Sigmoid colon (tissue), 7 donors: ENCODE measurements at places on chromosomes 12 and 14. TPM values are rescaled to one million over a fixed set of nuclear protein-coding genes. Genes with fewer than 3 reads are reported as not detected.
A peak's percentile ranks its signal among the peaks of the same experiment; 100 is the strongest.

- DNase-seq: no peak
Measured at GRCh38 chr12:49131894-49132461, 783 bp upstream of the TUBA1B start.

- DNase-seq: peak; percentile 81
Measured at GRCh38 chr12:27521066-27521465, 2.9 kb upstream of the PPFIBP1 start.

DNA sequence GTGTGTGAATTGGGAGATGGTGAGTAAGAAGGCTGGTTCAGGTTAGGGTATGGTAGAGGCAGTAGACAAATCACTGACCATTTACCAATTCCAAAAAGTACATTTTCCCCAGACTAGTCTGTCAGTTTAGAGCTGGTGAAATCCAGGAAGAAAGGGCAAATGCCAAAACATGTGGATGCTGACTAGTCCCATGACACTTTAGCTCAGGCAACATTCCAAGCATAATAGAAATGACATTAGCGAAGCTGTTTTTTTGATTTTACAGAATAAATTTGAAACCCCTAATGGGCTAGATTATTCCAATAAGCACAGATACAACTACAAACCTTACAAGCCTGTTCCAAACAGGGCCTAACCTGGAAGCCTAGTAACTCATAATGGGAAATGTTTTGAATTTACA is 884.2 kb downstream of the FLRT2 start:
- no peak for DNase-seq

GRCh38 chr12:40262657-40263056 is 37.9 kb downstream of the LRRK2 start:
- no peak for DNase-seq

DNA sequence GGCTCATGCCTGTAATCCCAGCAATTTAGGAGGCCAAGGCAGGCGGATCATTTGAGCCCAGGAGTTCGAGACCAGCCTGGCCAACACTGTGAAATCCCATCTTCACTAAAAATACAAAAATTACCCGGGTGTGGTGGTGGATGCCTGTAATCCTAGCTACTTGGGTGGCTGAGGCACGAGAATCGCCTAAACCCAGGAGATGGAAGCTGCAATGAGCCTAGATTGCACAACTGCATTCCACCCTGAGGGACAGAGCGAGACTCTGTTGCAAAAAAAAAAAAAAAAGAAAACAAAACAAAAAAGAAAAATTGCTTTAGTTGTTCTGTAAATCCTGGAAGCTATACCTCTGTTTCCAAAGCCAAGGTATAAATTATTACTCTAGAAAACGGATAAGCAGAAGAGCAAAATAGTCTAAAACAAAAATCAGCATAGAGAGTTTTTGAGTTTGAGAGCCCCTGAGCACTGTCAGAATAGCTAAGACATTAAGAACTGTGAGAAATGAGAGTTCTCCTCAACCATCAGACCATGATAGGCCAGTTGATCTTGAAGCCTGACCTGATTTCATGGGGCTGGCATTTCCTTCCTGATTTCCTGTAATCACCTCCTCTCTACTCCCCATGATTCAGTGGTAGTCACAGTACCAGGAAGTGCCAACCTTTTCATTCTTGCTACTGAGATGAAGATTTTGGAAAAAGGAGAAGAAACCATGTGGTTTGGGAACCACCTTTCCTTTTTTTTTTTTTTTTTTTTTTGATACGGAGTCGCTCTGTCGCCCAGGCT is 31.7 kb downstream of the ATP2A2 start:
- peak; percentile 72 for DNase-seq

DNA sequence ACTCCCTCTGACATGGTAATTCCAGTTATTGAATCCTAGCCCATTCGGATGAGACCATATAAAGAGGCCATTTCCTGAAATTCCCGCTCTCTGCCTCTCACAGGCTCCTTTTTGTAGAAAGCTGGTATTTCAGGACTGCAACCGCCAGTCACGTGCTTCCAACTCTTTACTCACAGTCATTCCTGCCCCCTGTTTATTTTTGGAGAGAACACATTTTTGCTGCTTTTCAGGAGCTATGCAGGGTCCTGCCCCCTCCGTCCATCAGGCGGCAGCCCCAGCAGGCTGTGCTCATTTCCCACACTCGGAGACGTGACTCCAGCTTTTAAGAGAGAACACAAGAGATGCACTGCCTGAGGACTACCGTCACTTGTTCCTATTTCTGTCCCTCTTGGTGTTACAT is 26.8 kb downstream of the IFT43 start:
- DNase-seq: peak; percentile 72

DNA sequence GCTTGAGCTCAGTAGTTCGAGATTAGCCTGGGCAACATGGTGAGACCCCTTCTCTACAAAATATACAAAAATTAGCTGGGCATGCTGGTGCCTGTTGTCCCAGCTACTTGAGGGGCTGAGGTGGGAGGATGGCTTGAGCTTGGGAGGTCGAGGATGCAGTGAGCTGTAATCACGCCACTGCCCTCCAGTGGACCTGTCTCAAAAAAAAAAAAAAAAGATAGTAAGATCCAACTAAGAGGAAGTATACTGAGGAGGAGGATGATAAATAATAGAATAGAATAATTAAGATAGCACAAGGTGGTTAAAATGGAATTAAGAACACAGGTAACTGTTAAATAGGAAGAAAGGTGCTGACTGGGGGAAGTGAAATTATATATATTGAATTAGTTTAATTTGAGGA is 37.0 kb upstream of the BAZ1A start:
- no peak for DNase-seq

- no peak for DNase-seq
Measured at GRCh38 chr12:6330192-6330591, 11.7 kb downstream of the TNFRSF1A start.

- DNase-seq: no peak
Measured at GRCh38 chr12:3379079-3379478, 111.9 kb upstream of the PRMT8 start.

- DNase-seq: no peak
Measured at GRCh38 chr14:94517248-94517640, 8.0 kb upstream of the SERPINA12 start.

DNA sequence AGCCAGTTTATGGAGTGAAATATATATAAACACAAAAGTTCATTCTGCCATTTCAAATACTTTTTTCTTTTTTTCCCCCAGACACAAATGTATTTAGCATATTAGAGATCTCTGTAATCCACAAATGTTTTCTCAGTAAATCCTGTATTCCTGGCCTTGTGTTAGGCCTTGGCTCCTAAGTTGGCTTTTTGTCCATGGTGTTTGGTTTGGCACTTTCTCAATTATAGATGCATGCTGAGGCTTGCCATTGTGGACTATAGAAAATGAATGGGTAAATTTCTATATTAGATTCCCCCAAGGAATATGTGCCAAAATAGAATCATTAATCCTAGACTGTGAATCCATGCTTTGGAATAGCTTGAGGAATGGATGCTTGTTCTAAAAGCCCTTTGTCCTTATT is 17.0 kb downstream of the RIC8B start:
- no peak for DNase-seq

DNA sequence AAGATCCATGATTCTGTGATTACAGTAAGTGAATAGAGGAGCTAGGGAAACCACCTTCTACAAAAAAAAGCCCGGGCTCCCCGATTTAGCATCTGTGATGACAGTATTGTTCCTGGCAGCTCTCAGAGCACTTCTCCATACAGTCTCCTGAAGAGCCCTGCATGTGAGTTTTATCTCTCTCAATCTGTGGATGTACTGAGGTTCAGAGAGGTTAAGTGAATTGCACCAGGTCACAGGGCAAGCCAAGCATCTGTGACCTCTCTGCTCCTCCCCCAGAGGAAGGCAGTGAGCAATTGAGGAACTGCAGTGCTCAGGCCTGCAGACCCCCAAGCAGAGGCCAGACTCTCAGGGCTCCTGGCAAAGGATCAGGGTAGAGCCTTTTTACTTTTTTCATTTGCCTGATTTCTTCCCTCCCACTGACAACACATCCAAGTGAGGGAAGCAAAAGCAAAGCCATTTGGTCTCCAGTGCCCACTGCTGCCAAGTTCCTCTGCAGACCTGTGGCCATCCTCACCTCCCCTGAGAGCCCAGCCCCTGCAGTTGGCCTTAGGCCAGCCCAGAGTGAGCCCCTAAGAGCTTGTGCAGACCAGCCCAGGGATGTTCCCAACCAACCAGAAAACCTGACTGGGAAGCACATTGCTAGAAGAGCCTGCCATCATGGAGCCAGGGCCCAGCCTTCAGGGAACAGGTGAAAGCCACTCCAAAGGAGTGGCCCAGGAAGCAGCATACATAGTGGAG is 47.6 kb upstream of the PNMA1 start:
- DNase-seq: peak; percentile 69

- DNase-seq: no peak
Measured at GRCh38 chr12:27577688-27578087, 53.7 kb downstream of the PPFIBP1 start.

- no peak for DNase-seq
Measured at GRCh38 chr12:71683633-71684032, 2.2 kb upstream of the TMEM19 start.

DNA sequence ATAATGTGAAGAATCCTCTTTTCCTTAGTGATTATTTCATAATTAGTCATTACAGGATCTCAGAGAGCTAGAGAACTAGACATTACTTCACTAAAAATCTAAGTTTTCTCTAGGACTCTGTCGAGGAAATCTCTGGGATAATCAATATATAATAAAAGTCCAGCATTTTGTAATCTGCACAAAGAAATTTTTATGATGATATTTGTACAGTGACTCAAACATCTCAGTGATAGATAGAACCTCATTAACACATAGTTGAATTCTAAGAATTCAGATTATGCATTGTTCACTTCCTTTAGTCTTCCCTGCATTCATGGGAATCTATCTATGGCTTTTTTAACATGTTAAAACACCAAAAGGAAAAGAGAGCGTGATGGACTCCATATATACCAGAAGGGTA is 11.0 kb downstream of the ITPR2 start:
- DNase-seq: no peak

DNA sequence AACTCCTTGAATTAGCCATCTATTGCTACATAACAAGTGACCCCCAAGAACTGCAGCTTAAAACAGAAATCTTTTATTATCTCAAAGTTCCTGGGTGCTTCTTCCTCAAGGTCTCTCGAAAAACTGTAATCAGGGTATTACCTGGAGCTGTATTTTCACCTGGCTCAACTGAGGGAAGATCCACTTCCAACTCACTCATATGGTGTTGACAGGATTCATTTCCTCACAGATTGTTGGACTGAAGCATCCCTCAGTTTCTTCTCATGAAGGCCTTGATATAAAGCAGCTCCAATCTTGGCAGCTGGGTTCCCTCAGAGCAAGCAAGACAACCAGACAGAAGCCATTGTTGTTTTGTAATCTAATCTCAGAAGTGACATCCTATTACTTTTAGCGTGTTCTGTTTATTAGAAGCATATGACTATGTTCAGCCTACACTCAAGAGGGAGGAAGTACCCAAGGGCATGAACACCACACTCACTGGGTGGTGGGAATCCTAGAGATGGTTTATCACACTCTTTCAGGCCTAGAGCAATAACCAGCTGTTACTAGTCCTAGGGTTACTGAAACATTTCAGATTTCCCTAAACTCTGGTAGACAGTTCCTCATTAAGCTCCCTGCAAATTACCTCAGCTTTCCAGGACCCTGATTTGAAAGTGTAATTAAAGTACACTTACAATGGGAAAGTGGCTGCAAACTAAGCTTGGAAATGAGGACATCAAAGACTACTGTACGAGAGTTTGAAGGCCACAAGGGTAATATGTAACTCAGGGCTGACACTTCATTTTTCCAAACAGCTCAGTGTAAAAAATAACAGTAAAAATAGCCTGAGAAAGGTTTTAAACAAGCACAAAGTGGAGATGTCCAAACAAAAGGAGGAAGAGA is 222.2 kb downstream of the SEC23A start:
- no peak for DNase-seq

- peak; percentile 40 for DNase-seq
Measured at GRCh38 chr14:22854963-22855724, 16.4 kb upstream of the LRP10 start.

- no peak for DNase-seq
Measured at GRCh38 chr12:116996621-116997020, 85.9 kb downstream of the FBXW8 start.

- DNase-seq: no peak
Measured at GRCh38 chr12:4273273-4273651, 300 bp upstream of the CCND2 start.

DNA sequence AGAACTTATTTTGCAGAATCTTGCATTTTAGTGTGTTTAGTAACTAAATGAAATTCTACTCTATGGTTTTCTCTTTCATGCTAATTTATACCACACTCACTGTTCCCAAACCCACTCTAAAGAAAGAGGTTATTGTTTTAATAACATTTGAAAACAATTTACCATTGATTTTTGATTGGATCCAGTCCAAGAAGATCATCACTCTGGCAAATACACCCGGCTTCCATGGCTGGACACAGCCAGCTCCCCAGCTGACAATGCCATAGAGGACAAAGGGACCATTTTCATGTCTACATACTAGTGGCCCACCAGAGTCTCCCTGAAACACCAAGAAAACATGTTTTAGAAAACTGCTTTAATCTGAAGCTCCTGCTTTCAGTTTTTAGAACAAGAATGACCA is 42.4 kb downstream of the OVCH1 start:
- DNase-seq: no peak

GRCh38 chr14:65208548-65208947 is 106.2 kb upstream of the MAX start:
- DNase-seq: peak; percentile 67

DNA sequence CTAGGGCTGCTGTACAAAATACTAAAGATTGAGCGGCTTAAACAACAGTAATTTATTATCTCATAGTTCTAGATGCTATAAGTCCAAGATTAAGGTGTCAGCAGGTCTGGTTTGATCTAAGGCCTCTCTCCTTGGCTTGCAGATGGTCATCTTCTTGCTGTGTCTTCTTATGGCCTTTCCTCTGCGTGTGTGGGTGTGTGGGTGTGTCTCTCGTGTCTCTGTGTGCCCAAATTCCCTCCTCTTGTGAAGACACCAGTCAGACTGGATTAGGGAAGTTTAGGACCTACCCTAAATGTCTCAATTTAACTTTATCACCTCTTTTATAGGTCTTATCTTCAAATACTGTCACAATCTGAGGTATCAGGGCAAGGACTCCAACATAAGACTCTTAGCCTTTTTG is 28.3 kb downstream of the DDHD1 start:
- DNase-seq: no peak

DNA sequence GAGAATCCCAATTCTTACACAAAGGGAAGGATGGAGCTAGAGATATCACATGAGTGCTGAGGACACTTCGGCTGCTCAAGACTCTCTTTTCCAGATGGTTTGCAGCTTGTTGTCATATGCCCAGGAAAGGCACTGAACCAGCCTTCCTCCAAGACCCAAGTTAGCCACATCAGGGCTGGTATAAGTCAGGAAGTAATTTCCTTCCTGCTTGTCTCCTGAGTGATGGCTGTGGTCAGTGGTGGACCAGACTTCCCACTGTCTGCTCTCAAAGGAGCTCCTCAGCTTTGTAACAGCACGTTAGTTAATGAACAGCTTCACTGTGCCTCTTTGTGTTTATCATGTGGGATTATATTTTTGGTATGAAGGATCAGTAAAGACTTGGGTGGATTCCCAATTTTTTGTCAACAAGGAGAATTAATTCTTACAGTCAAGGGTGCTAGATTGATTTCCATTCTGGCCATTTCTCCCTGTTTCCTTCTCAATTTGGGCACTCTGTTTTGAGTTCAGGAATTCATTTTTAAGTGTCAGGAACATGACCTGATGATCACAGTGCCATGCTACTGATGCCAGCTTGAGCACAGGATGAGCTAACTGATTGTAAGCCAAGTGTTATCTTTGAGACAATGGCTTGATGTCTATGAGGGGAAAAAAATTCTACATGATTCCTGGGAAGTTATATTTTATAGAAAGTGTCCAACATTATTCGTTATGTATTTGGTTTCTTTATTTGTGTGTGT is 145.8 kb downstream of the GCH1 start:
- no peak for DNase-seq

Gene KRT5
- total RNA-seq: not detected

Gene GLT1D1
- total RNA-seq: 0.49 TPM

Gene IKBIP
- 9.4 TPM for total RNA-seq

Gene KIAA0586
- total RNA-seq: 20.2 TPM

Gene OVCH1
- 0.36 TPM for total RNA-seq
